ENCODE measurements at places on chromosomes 13 and 19.

GRCh38 chr19:45019187-45019586 is 17.9 kb downstream of the RELB start:
- no peak for DNase-seq

DNA sequence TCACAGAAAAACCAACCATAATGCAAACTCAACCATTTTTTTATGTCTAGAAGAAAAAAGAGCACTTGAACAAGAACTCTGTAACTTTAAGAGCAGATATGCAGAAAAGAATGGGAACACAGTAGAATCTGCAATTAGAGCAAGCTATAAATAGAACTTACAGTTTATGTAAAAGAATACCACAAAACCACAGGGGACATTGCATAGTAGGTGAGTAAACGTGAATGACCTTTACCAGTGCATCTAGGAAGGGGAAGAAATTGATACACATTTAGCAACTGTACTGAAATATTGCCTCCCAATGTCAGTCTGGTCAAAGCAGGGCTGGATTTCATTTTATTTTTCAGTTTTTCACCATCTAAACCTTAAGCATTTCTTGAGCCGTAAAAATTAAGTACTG is 242.2 kb upstream of the EDNRB start:
- DNase-seq, result no peak

GRCh38 chr19:2663920-2664571 is 38.4 kb downstream of the GNG7 start:
- DNase-seq, result no peak

DNA sequence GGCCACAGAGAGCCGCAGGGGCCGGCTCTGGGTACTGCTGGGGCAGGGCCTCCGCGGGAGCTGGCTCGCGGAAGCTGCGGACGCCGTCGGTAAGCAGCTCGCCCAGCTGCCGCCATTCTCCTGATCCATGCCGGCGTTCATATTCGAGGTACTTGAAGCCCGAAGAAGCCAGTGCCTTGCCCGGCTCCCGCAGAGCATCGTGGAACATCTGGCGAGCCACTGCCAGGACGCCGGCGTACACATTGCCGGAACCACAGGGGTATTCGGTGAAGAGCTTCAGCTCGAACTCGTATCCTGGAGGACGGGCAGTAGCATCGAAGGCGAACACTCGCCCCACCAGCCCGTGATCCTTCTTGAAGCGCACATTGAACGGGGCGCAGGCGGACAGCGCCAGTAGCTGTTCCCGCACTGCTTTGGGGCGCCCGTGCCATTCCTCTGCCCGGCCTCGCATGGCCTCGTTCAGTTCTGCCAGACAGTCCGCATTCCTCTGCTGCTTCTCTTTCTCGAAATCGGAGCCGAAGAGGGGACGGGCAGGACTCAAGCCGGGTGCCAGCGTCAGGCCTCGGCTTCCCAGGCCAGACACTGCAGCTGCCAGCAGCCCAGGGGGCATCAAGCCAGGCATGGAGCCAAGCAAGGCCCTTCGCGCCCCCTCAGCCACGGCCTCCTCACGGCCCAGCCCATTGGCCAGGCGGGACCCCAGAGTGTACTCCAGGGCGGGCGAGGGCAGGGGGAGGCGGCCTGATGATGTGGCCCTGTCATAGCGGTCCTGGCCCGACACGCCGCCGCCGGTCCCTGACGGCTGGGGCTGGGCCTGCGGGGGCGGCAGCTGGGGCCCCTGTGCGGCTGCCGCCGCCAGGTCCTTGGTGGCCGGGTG is 1.0 kb downstream of the IRF2BP1 start:
- no peak for DNase-seq

GRCh38 chr13:44802491-44802890 is 186.8 kb downstream of the NUFIP1 start:
- no peak for DNase-seq

GRCh38 chr13:104593251-104593576 is 1527.0 kb upstream of the SLC10A2 start:
- DNase-seq, result no peak

DNA sequence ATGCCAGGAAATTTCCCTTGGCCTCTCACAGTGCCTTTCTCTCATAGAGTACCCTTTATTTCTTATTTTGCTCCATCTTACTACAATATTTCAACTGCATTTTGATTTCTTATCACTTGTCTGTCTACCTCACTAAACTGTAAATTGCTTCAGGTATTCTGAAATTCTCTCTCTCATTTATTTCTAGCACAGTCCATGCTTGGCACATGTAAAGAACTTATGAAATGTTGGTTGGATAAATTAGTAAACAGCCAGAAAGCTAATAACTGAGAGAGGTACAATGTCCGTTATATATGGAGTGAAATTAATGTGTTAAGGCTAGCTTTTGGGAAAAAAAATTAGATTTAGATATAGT is 138.3 kb upstream of the RFC3 start:
- no peak for DNase-seq

DNA sequence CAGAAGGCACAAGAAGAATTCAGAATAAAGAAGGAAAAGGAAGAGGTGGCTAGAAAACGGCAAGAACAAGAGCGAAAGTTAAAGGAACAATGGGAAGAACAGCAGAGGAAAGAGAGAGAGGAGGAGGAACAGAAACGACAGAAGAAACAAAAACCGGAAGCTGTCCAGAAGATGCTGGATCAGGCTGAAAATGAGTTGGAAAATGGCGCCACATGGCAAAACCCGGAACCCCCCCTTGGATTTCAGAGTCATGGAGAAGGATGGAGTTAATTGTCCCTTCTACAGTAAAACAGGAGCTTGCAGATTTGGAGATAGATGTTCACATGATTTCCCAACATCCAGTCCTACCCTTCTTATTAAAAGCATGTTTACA is 6.7 kb downstream of the CD209 start:
- no peak for DNase-seq

DNA sequence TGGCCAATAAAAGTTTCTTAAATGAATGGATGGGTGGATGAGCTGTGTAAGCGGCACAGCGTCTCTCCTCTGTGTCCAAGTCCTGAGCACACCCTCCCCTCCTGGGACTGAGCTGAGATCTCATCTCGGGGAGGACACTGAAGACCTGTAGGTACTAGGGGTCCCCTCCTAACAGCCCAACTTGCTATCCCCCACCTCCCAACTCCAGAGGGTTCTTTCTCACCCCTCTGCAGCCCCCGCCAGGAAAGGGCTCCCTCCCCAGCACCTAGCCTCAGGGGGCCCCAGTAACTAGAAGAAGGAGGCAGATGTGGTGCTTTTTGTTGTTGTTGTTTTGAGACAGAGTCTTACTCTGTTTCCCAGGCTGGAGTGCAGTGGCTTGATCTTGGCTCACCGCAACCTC is 1.1 kb upstream of the NANOS3 start:
- no peak for DNase-seq

- DNase-seq, result no peak
These were observed 101.4 kb downstream of the TUBGCP3 start for GRCh38 chr13:112486386-112487126.

DNA sequence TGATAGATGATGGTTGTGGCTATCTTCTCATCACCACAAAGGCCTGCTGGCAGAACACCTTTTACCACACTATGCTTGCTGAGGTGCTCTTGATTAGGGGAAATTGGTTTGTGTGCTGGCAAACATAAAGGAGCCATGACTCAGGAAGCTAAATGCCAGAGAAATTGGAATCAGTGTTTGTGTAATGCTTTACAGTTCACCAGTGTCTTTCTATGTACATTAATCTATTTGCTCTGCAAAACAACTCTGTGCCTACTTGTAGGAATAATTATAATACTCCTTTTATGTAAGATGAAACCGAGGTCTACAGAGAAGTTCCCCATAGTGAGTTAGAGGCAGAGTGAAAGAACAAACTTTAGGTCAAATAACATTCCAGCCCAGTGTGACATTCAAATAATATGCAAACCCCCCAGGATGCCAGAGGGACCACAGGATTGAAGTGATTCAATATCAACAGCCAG is 390.5 kb upstream of the HTR2A start:
- DNase-seq, result no peak

DNA sequence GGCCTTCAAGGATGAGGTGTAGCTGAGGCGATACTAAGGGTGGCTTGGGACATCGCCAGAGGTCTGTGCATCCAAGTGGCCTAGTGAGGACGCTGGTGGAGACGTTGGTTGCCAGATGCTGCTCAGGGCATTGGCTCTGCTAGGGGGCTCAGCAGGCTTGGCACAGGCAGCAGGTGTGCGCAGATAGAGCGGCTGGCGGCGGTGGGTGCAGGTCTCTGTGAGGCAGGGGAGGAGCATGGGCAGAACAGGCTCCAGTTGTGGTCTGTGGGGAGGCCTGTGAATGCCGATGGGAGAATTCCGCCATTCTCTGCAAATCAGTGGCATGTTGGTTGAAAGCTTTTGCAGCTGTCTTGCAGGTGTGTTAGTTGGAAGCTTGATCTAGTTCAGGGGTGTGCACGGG is 21.2 kb downstream of the PRAM1 start:
- no peak for DNase-seq

GRCh38 chr13:32622827-32623226 is 36.6 kb downstream of the PDS5B start:
- DNase-seq, result no peak

GRCh38 chr13:57569986-57570385 is 61.6 kb upstream of the PCDH17 start:
- DNase-seq, result no peak

- no peak for DNase-seq
These were observed 1.5 kb upstream of the PRR12 start for GRCh38 chr19:49589502-49589905.

DNA sequence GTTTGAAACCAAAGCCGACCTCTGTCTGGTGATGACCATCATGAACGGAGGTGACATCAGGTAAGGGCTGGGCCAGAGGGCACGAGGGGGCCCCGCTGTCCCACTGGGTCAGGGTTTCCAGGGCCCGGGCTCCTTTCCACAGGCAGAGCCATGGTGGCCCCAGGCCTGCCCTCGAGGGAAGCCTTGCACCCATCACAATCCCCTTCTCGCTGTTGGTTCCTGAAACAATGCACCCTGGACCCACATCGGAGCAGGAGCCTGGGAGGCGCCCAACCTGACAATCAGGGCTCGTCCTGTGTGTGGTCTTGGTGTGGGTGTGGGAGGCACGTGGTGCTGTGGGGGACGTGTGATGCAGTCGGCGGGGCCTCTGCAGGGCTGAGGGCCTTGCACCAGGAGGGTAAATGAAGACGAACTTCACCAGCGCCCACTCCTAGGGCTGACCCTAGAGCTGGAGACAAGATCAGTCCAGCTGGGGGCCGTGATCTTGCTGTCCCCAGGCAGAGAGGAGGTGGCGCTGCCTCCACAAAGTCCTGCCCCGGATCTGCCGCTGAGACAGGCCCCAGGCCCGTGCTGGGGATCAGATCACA is 2.8 kb downstream of the GRK1 start:
- DNase-seq, result no peak

DNA sequence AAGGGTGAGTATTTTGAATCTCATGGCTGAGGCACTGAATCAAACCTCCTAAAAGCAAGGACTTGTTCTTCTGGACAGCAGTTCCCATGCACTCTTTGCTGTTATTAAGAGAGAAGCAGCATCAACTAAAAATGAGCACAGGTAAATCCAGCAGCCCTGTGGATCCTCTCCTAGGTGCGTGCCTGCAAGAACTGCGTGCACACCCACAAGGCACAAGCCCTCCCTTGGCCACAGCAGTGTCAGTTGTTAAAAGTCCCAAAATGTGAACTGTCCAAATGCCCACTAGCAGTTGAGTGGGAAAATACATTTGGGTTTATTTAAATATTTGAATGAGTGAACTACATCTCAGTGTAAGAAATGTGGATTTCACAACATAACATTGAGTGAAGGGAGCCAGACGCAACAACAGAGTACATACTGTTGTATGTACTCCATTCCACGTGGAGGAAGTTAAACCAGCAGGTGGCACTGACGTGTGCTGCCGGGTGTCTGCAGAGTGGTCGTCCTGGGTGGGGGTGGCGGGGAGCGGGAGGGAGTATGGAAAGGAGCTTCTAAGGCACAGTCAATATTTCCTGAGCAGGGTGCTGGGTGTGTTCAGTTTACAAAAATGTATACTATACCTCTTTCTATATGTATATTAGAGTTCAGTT is 266.4 kb downstream of the NALCN start:
- no peak for DNase-seq

DNA sequence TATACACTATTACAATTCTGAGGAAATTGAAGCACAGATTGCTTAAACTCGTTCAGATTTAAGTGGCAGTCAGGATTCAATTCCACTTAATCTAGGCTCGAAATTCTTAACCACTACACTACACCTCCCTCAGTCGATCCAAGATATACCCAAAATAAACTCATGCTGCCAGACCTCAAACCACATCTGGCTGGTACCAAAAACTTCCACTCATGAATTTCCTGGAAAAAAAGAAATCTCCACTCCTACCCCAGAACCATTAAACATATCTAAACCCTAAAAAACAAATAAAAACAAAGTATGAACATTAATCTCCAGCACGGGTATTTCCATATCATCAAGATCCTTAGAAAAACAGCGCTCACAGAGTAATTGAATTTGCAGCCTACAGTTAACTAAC is 1.1 kb downstream of the ZFP30 start:
- DNase-seq, result no peak

- DNase-seq, result no peak
These were observed 588 bp downstream of the DNASE2 start for GRCh38 chr19:12880551-12881171.

- DNase-seq, result no peak
These were observed 8.1 kb downstream of the C19orf44 start for GRCh38 chr19:16504271-16504670.

DNA sequence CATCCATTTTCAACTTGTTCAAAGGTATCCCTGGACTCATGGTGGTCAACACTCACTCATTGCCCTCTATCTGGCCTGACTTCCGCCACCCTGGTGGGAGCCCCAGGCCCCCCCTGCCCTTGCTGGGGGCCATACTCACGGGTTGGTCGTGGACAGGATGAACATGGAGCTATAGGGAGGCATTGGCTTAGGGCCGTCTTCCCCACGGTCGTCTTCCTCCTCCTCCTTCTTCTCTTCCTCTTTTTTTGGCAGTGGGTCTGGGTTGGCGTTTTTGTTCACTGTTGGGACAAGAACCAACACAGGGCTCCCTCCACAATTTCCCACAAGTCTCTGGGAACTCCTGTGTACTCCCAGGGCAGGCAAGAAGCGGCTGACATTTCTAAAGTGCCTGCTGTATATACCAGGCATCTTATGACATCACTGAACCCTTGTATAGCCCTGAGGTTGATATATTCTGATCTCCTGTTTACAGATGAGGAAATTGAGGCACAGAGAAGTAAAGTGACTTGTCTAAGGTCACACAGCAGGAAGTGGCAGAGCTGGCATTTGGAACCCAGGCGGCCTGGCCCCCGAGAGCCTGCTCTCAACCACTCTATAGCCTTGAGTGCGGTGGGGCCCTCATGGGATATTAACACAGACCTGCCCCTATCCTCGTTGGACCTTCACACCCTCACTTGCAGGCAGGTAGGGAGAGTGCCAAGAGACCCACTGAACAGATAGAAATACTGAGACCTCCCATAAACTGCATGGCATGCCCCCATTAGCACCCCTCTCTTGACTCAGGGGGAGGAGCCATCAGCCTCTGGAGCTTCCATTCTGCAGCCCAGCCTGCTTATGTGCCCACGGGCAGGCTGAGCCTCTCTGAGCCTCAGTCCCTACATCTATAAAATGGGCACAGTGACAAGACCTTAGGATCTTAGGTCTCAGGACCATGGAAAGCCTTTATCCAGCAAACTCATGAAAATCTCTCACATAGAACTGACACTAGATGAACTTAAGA is 135.0 kb downstream of the IER2 start:
- DNase-seq, result no peak

Measured in NCI-H1694 treated with DMSO at 0.1 percent for 48 hours (cell line).